ENCODE measurements at places on chromosomes 13 and 19.

DNA sequence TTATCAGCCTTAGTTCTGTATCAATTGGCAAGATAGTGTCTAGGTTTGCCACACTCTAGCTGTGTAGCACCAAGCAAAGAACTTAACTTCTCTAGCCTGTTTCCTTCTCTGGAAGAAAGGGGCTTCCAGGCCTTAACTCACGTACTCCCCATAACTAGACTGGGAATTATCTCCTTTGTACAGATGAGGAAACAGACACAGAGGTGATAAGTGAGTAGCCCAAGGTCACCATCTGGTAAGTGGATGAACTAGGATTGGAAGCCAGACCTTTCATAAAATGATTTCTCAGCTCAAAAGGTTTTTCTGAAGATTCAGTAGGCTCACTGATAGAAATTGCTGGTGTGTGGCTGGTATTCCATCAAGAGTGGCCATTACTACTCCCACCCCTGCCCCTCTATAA is 3.1 kb downstream of the ZNF428 start:
- DNase-seq = no peak

DNA sequence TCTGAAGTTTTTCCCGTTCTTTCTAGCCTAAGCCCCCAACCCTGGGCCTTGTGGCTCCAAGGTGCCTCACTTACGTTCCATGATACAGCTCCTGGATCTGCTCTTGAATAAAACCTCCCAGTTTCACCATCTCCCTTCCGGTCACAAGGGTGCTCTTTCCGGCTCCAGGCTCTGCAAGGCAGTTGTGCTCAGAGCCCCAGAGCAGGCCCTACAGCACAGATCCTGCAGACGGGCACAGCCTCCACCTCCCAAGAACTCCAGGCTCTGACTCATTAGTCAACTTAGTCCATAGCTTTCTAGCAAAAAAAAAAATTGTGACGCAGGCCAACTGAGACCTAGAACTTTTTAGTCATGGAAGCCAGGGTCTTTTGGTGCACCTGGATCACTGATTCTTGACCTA is 33.9 kb upstream of the SLC7A10 start:
- no peak for DNase-seq

DNA sequence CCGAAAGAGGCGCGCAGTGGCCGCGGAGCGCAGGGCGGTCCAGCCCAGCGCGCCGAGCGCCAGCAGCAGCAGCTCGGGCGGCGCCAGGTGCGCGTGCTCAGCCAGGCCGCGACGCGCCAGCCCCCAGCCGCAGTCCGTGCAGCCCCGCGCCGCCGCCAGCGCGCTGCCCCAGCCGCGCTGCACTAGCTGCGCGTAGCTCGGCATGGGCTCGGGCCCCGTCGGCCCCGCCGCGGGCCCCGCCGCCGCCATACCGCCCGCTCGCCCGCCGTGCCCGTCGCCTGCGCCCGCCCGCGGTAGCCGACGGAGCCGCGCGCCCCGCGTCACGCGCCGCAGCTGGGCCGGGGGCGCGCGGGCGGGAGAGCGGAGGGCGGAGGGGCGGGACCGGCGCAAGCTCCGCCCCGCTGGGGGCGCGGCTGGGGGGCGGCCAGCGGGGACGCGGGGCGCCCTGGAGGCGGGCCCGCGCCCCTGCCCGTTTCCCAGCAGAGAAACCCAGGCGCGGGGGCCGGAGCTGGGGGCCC is at the start of gene CERS1:
Gene CERS1, minus strand, starts transcription at position 335 of the 518 bp plus-strand sequence. Its CDS starts 86 bp downstream, at position 249.
- no peak for DNase-seq

DNA sequence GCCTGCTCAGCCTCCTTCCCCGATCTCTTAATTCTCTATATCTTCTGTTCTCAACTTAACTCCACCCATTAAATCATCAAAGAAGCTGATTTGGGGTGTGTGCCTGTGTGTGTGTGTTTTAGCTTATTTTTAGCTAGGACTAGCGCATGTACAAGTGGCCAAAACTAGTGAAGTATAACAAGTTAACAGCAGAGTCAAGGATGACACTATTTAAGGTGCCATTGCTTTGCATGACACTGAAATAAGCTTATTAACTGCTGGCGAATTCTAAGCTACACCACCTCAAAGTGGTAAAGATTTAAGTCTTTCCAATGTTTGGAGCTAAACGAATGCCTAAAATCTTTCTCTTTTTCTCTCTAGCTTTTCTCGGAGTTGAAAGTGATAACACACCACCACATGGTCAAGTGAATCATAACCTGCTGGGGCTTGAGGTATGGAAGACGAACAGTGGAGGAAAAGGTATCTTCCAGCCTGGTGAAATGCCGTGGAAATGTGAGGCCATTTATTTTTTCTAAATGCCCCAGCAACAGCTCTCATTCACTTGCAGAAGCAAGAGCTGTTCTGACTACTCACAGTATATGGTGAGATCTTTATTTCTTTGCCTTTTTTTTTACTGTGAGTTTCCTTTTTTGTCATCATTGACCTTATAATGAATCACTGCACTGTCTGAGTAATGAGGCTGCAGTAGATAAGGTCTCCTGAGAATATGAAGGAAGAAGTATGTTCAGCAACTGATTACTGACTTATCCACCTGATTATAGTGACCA is 570.3 kb downstream of the PCDH9 start:
- no peak for DNase-seq

GRCh38 chr13:39536906-39537305 is 66.1 kb downstream of the LHFPL6 start:
- DNase-seq = no peak

GRCh38 chr13:89897681-89898080 is 1449.8 kb upstream of the MIR17HG start:
- no peak for DNase-seq

DNA sequence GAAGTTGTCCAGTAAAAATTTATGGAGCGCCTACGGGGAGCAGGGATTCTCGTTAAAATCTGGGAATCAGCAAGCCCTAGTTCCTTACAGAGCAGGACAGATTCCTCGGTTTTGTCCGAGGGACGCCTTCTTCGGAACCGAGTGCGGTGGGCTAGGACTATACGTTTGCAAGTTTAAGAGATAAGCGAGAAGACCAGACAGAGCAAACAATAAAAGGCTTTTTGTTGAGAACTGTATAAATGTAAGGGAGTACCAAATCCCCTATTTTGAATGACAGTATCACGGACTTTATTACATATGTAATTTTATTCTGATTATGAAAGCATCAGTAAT is 971 bp upstream of the ANKRD10 start:
- no peak for DNase-seq

DNA sequence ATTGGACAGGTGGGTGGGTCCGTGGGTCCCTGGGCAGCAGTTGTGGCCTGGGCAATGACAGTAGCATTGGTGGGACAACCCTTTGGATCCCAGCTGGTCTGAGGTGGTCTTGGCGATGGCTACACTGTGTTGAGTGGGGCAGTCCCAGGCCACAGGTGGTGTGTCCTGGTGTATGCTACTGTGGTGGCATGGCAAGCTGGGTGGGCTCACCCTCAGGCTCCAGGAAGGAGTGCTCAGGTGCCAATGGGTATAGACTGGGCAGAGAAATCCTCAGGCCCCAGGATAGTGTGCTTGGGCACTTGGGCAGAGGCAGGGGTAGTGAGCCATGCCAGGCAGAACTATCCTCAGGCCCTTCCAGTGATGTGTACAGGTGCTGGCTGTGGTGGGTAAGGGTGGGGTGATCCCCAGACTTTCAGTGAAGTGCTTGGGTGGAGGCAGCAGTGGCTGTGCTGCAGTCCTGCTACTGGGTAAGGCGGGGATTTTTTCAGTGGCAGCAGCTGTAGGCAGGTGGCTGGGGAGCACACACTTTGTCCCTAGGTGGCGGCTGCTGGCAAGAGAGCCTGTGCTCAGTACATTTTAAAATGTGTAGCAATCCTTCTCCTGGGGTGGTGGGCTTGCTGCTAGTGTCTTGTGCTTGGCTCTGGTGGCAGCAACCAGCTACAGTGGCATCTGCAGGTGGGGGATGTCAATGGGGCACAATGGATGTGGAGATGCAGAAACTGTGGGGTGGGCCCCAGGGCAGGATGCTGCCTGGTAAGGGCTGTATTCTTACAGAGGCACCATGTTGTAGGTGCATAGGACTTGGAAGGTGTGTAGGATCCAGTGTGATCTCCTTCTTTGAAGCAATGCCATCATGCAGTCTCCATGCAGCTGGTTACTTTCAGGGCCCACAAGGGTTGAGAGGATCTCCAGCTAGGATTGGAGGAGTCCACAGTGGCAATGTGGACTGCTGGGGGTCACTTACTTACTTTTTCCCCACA is 64.9 kb downstream of the DNAJC3 start:
- no peak for DNase-seq

- peak; percentile 41 for DNase-seq
Measured at GRCh38 chr19:3365836-3366752, at the start of gene NFIC. TSS of gene NFIC (plus strand) at chr19:3366583. CDS start at chr19:3366637, 54 bp downstream.

- DNase-seq = no peak
Measured at GRCh38 chr13:33169273-33169980, 116.1 kb downstream of the STARD13 start.

DNA sequence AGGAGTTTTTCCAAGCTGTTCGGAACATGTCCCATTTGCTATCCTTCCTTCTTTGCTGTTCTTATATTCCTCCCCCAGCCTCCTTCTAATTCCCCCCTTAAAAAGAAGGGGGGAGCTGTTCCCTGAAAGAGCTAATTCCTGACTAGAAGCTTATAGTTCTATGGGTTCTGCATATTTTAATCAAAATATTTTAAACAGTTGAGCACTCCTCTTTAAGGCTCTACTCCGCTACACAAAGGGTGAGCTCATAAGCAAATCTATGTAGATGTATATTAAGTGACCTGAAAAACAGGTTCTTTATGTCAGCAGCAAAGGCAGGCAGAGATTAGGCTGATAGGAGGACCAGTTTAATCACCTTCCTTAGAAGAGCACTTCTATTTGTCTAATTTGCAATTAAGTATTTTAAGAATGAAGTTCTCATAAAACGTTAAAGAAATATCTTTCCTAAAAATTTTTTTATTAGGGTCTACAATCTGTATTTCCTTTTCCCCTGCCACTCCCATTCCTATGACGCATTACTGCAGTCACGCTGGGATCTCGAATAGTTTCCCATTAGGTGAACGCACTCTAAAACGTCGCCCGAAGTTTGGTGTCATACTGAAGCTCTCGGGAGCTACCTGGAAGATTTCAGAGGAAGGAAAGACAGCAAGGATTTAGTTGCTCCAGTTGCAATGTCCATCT is 5.2 kb downstream of the EFNB2 start:
- DNase-seq = no peak
